ENCODE measurements at places on chromosomes 5 and 9.
A peak's percentile ranks its signal among the peaks of the same experiment; 100 is the strongest.

- DNase-seq, result no peak
Measured at GRCh38 chr5:72138943-72139521, 31.8 kb downstream of the MAP1B start.

GRCh38 chr5:143159031-143159430 is 244.5 kb downstream of the NR3C1 start:
- DNase-seq, result no peak

DNA sequence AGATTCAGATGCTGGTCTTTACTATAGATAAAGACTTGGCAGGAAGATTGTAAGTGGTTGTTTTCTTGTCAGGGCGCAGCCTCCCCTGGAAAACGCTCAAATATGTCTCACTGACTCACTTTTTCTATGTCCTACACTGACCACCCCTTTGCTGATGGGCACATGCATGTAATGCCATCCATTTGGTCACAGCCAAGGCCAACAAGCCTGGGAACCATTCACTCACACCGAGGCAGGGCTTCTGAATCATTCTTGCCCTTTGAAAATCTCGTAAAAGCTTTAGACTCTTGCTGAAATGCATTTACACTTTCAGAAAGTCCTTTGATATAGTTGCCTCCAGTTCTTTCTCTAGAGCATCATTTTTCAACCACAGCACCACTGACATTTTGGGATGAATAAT is 249.4 kb downstream of the ACTL7B start:
- DNase-seq, result no peak

- no peak for DNase-seq
Measured at GRCh38 chr9:134809826-134810225, 70.8 kb upstream of the FCN2 start.

DNA sequence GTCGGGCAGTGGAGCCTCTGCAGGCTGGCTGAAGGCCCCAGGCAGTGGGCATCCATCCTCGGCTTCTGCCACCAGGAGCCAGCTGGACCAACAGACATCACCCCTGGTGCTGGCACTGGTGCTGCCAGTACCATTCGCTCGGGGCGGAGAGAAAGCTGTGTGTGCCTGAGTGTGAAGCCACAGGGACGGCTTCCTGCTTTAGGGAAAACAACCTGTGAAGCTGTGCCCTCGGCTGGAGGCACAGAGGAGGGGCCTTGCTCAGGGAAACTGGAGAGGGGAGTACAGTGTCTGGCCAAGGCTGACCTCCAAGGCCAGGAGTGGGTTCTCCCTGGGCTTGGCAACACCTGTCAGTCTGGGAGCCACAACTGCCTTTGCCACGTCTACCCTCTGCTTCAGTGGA is 38.3 kb downstream of the NEK6 start:
- no peak for DNase-seq

DNA sequence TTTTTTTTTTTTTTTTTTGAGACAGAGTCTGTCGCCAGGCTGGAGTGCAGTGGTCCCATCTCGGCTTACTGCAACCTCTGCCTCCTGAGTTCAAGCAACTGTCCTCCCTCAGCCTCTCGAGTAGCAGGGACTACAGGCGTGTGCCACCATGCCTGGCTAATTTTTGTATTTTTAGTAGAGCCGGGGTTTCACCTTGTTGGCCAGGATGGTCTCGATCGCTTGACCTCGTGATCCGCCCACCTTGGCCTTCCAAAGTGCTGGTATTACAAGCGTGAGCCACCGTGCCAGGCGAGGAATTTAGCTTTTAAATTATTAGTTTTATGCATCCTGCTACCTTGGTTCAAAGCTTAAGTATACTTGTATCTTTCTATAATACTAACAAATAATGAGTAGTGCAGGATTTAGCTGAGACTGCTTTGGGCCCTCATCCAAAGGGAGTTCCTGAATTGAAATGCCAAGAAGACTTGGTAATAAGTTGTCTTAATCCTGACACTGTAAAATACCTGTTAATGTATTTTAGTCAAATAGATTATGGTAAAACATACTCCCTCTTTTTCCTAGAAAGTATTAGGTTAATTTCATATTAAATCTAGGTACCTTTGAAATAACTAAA is 5.0 kb downstream of the CDC42SE2 start:
- no peak for DNase-seq

DNA sequence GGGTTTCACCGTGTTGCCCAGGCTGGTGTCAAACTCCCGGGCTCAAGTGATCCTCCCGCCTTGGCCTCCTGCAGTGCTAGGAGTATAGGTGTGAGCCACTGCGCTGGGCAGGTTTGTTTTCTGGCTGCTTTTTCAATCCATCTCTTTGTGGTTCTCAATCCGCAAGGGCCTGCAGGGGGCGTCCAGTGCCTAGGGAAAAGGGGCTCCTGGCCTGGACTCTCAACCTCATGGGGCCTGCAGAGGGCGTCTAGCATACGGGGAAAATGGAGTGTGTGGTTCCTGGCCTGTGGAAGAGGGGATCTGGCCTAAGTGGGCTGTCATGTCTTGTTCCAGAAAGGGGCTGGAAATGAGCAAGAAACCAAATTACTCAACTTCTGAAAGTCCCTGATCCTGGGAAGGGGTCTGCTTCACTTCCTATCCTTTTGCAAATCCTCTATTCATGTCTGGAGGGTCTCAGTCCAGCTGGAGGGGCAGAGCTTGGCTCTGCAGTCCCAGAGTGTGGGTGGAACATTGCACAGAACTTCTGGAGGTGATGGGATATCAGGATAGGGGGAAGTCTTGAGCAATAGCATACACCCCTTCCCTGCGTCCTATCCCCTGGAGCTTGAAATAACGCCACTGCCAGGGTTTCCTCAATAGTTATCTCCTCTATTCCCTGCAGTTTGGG is 12.7 kb upstream of the CCL27 start:
- peak; percentile 92 for DNase-seq

DNA sequence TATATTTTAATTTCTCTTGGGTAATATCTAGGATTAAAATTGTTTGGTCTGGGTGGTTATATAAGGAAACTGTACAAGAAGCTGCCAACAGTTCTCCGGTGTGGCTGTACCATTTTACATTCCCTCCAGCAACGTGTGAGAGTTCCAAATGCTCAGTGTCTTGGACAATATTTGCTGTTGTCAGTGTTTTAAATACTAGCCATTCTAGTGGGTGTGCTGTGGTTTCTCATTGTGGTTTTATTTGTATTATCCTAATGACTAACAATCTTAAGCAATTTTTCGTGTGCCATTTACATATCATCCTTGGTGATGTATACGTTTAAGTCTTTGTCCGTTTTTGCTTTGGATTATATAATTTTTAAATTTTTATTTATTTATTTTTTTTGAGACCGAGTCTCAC is 34.0 kb downstream of the TNFSF15 start:
- DNase-seq, result no peak

GRCh38 chr5:127938746-127939145 is 144.8 kb upstream of the SLC12A2 start:
- peak; percentile 37 for DNase-seq

DNA sequence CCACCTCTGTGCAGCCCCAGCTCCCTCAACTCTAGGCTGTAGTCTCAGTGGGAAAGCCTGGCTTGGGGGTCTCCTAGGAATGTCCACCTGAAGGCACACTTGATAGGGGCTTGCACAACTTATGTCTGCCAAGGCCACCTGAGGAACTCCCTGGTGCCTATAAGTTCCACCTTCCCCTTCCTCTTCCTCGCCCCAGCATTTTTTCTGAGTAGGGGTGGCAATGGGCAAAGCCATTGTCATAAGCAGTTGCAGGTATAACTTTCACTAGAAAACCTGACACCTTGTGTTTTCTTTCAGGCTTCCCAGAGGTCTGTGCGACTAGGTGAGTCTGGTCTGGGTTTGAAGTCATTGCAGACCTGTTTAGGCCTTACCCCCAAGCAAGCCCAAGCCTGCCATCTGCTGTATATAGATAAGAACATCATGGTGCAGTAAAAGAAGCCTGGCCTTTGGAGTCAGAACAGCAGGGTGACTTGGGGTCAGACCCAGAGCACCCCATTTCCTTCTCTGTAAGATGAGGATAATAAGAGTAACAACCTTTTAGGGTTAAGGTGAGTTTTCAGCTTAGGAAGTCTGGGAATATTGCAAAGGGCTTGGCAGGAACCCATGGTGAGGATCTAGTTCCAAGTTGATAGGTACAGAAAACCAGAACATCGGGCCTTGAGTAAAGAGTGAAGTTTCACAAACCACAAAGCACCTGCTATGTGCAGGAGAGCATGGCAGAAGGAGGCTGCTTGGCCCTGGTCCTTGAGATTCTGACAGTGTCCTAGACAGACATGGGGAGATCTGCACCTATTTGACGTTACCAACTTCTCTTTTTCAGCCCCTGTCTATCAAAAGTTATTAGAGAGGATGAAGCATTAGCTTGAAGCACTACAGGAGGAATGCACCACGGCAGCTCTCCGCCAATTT is 33.8 kb downstream of the TGFBI start:
- peak; percentile 13 for DNase-seq

DNA sequence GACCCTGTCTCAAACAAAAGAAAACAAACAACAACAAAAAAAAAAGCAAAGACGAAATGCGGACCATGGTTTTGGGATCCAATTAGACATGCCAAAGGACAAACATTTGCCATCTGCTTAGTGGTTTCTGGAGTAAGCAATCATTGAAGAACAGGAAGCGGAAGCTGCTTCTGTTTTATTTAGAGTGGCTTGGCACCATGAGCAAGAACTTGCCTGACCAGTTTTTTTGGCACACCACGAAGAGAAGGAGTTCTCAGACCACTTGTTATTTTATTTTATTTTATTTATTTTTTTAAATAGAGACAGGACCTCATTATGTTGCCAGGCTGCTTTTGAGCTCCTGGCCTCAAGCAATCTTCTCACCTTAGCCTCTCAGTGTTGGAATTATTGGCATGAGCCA is 17.0 kb downstream of the BTF3 start:
- DNase-seq, result peak; percentile 25

GRCh38 chr5:175285261-175285660 is 158.7 kb downstream of the DRD1 start:
- no peak for DNase-seq

DNA sequence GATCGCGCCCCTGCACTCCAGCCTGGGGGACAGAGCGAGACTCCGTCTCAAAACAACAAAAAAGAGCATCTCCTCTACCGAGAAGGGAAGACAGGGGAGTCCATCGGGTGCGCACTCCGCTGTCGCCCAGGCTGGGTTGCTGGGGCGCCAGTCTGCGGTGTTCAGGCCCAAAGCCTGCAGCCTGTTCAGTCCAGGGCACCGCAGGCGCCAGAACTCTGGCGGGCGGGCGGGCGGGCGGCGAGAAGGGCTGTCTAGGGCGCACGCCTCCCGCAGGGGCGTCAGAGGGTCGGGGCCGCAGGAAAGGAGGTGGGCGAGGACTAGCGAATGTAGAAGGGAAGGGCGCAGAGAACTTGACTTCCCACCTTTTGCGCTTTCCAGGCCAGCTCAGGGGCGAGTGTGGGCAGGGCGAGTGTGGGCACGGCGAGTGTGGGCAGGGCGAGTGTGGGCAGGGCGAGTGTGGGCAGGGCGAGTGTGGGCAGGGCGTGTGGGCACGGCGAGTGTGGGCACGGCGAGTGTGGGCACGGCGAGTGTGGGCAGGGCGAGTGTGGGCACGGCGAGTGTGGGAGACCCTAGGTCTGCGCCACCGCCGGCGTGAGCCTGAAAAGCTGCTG is 10.5 kb downstream of the PROP1 start:
- no peak for DNase-seq

DNA sequence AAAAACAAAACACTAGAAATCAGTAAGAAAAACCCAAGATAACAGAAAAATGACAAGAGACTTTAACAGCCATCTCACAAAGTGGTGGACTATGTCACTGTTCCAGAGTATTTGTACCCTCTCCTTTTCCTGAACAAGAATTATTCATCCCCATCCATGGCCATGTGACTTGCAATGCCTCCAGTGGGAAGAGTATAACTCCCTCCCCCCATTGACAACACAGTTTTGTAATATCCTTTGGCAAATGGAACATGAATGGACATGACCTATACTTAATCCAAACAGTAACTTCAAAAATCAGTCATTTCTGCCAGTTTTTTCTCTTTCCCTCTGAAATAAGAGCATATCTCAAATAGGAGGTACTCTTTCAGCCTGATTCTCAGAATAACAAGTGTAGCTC is 33.9 kb downstream of the PTBP3 start:
- DNase-seq, result no peak

GRCh38 chr5:94702729-94703128 is 84.3 kb downstream of the SLF1 start:
- no peak for DNase-seq

- DNase-seq, result no peak
Measured at GRCh38 chr5:151671950-151672349, 14.8 kb downstream of the SPARC start.

DNA sequence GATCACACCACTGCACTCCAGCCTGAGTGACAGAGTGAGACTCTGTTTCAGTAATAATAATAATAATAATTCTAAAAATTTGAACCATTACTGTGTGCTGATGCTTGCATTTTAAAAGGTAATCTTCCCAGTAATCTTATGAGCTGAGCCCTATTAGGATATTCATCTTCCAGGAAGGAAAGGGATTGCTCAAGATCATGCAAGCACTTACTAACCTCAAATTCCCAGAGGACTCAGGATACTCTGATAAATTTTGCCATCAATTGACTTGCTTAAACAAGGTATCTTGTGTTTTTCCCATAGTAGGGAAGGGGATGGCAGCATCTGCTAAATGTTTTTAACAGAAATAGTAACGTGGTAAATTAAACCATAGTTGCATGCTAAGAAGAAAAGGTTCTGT is 176.4 kb upstream of the MRPS30 start:
- DNase-seq, result no peak

- no peak for DNase-seq
Measured at GRCh38 chr5:61969347-61969746, 336.7 kb upstream of the KIF2A start.

DNA sequence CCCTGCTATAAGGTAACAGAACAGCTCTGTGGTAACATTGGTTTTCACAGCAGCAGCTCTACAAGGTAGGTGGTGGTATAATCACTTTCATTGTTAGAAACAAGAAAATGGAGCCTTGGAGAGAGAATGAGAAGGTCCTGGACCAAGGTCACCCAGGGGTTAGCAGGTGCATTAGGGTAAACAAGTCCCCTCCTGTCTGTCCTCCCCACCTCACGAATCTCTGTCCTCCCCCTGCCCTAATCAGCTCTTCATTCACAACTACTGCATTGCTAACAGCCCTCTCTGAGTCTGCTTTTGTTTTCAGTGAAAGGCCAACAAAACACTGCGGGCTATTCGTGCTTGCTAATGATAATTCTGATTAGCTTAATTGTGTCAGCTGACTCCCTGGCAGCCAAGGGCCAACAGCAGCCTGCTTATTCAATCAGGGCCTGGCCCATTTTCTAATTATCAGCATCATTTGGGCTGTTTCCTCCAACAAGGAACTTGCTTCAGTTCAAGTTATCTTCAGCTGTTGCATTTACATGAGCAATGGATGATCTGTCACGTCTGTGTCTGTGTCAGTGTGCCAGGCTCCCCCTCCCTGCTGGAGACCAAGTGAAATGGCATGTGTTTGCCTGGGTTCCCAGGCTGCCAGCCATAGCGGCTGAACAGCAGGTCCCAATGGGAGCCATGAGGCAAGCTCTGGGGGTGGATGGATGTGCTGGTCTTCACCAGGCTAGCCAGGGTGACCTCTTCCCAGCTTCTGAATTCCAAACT is 56.7 kb upstream of the EQTN start:
- peak; percentile 7 for DNase-seq

- peak; percentile 78 for DNase-seq
Measured at GRCh38 chr5:80184235-80185023, 71.4 kb downstream of the SERINC5 start.

GRCh38 chr5:179679014-179679674 is 1.7 kb downstream of the CBY3 start:
- DNase-seq, result peak; percentile 52

GRCh38 chr5:66012271-66012670 is 85.9 kb downstream of the ERBIN start:
- DNase-seq, result no peak

All from NCI-H1092 treated with DMSO at 0.1 percent for 48 hours (cell line).